Occipital lobe (tissue), 3 donors: ENCODE measurements at places on chromosomes 11 and 22. TPM values are rescaled to one million over a fixed set of nuclear protein-coding genes. Genes with fewer than 3 reads are reported as not detected.

GRCh38 chr11:1884303-1884700, 7.4 kb downstream of the PRR33 start:
- no peak for DNase-seq

GRCh38 chr11:36009473-36009872, 65.6 kb downstream of the LDLRAD3 start:
- no peak for DNase-seq

GRCh38 chr11:74676596-74676995, 54.6 kb downstream of the CHRDL2 start:
- no peak for DNase-seq

DNA sequence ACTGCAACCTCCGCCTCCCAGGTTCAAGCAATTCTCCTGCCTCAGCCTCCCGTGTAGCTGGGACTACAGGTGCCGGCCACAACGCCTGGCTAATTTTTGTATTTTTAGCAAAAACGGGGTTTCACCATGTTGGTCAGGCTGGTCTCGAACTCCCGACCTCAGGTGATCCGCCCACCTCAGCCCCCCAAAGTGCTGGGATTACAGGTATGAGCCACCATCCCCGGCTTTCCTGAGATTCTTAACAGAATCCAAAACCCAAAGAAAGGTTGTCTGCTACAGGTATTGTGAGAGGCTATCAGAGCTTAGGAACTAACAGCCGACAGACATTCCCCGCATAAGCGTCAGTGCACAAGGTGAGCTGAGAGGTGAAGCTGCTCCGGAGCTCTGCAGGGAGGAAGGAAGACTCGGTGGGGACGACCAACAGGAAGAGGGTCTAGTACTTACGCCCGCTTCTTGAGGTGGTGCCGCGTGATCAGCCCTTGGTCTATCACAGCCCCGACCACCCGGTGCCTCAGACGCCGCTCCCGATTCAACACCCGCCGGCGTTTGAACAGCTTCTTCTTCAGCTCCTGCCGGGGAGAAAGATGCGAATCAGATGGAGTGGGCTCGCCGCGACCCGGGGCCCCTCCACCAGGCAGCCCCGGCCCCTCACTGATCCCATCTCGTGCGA, 470 bp downstream of the C11orf98 start:
- peak; percentile 53 for DNase-seq

Gene CRYAB
- total RNA-seq = 10.3 TPM

- no peak for DNase-seq
These were observed 235.5 kb downstream of the GRIK4 start for GRCh38 chr11:120746836-120747609.

Gene LGR4
- 19.0 TPM for total RNA-seq

GRCh38 chr11:130168105-130168504, 8.5 kb downstream of the ST14 start:
- DNase-seq = no peak
